IPS-NIHi11 (cell line): ENCODE measurements at places on chromosomes 1 and 21.

DNA sequence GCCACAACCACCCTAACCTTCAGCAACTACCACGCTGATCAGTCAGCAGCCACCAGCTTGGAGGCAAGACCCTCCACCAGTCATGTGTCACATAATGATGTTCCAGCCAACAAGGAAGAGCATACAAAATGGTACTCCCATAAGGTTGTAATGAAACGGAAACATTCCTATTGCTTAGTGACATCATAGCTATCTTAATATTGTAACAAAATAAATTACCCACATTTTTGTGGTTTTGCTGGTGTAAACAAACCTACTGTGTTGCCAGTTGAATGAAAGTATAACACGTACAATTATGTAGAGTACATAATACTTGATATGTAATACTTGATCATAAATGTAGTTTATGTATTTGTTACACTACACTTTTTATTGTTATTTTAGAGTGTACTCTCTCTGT is 1363.2 kb upstream of the ADGRL4 start:
- DNase-seq = no peak

DNA sequence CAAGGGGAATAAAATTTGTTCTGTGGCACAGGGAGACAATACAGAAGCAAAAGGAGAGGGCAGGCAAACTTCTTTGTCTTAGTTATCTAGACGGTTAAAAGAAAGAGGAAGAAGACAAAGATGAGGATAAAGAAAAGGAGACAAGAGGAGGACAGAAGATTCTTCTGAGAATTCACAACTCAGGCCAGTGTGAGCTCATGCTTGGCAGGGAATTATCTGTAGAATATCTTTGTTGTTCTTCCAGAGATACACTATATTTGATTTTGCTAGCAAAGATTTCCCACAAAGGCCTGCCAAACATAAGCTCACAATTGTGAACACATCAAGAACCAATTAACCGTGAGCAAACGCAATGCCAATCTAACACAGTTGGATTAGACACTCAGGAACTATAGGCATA is 21.4 kb downstream of the SLC16A1 start:
- DNase-seq = no peak

GRCh38 chr1:181105134-181106021 is 16.9 kb downstream of the IER5 start:
- peak; percentile 94 for DNase-seq

- no peak for DNase-seq
Observed at GRCh38 chr1:184892116-184892515, 82.2 kb downstream of the NIBAN1 start.

- DNase-seq = no peak
Observed at GRCh38 chr1:63728611-63729226, 45.1 kb upstream of the ROR1 start.

- DNase-seq = no peak
Observed at GRCh38 chr1:184563308-184563707, 176.5 kb downstream of the C1orf21 start.

DNA sequence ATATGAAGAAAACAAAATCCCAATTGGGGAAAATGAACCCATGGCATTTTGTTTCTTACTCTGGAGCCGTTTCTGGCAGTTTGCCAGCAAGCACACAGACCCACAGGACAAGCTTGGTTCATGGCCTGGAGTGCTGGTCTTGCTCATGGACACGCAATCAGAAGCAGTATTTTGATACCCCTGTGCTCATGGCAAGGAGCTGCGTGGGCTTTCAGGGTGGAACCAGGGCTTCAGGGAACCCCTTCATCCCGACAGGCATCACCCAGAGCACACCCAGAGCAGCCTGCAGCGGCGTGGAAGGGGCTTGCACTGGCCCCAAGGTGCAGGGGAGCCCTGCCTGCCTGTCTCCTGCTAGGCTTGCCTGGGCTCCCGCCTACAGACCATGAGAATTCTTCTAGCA is 45.4 kb upstream of the PCBP3 start:
- DNase-seq = no peak

- no peak for DNase-seq
Observed at GRCh38 chr1:47690341-47691250, 252.8 kb downstream of the FOXD2 start.

DNA sequence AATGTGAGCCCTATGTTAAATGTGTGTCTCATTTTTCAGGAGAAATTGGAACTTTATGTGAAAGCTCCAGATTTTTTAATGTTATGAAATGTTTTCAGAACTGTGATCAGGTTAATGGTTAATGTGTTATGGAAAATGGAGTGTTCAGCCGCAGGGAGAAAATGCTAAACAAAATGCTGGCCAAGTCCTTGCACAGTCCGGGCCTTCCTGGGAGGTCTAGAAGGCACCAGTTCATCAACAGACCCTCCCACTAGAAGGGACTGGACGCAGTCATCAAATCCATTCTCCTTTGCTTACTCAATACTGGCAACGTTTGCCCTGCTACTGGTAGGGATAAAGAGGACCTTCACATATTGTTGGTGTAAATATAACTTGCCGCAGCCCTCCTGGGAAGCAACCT is 43.4 kb downstream of the VWA5B1 start:
- DNase-seq = no peak

DNA sequence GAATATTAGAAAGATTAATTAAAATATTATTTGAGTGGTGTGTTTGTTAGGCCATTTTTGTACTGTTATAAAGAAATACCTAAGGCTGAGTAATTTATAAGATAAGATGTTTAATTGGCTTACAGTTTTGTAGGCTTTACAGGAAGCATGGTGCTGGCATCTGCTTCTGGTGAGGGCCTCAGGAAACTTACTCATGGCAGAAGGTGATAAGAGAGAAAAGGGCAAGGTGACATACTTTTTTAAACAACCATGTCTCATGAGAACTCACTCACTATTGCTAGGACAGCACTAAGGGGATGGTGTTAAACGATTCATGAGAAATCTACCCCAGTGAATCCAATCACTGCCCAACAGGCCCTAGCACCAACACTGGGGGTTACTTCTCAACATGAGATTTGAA is 56.7 kb upstream of the RGS21 start:
- DNase-seq = no peak

DNA sequence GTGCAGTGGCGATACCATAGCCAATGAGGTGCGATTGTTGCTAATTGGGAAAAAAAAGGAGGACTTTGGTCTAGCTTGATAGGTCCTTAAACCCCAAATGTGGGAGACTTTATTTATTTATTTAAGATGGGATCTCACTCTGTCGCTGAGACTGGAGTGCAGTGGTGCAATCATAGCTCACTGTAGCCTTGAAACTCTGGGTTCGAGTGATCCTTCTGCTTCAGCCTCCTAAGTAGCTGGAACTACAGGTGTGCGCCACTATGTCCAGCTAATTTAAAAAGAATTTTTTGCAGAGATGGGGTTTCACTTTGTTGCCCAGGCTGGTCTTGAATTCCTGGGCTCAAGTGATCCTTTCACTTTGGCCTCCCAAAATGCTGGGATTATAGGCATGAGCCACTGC is 24.0 kb upstream of the SRSF10 start:
- no peak for DNase-seq

- no peak for DNase-seq
Observed at GRCh38 chr1:64940025-64940424, 26.3 kb downstream of the JAK1 start.

- no peak for DNase-seq
Observed at GRCh38 chr1:84959294-84959693, 37.6 kb downstream of the MCOLN2 start.

- DNase-seq = no peak
Observed at GRCh38 chr1:238653693-238654321, 732.6 kb upstream of the CHRM3 start.

- no peak for DNase-seq
Observed at GRCh38 chr1:32806910-32807523, 10.1 kb downstream of the YARS1 start.

- DNase-seq = no peak
Observed at GRCh38 chr1:39348278-39348677, 143.2 kb upstream of the BMP8A start.

- no peak for DNase-seq
Observed at GRCh38 chr1:22045604-22046228, 6.8 kb upstream of the CDC42 start.

DNA sequence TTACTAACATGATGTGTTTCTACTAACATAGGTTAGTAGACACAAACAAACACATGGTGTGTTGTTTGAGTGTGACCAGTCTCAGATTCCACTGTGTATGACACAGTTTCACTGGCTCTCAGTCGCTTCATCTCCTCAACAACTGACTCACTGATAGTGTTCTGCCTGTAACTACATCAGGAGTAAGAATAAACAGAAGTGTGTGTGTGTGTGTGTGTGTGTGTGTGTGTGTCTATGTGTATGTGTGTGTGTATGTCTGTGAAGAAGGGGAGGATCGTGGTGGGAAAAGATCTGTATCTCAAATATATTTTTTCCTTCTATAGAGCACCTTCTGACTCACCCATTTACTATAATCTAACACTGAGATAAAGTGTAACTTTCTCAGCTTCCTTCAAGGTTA is 391.0 kb downstream of the PTPRC start:
- DNase-seq = no peak

GRCh38 chr1:19979494-19979977 is at the start of gene PLA2G2A:
TSS of gene PLA2G2A (minus strand) at chr1:19979618. CDS start at chr1:19978773, 845 bp downstream.
- DNase-seq = no peak

- no peak for DNase-seq
Observed at GRCh38 chr1:154742606-154743005, 127.5 kb downstream of the KCNN3 start.

GRCh38 chr1:50976111-50976889 is 6.3 kb downstream of the CDKN2C start:
- DNase-seq = peak; percentile 46

GRCh38 chr1:45444609-45445131 is 46.3 kb downstream of the TESK2 start:
- no peak for DNase-seq

DNA sequence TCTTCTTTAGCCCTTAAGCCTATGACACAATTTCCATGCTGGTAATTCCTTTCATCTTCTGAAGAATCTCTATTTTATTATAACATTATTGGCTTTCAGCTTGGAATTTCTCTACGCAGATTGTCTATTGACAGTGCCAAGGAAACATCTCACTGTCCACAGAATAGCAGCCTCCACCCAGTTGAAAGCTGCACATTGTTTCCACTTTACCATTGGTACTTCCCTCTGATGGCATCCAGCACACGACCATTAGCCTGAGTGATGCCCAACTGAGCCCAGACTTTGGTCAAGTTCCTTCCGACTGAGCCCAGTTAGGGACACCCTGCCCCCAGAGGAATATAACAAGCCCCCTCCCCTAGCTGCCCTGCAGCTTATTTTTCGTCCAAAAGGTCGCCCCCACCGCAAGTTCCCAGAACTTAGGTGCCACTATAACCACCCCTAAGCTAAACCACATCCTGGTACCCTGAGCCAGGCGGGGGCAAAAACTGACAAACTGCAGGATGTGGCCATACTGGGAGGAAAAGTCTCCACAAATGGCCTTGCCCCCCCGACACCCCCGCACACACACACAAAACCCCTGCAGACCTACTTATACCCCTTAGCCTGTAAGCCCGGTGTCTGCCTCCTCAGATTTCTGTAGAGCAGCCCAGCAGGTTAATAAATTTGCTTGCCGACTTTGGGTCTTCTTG is 13.2 kb downstream of the GBP5 start:
- no peak for DNase-seq

- DNase-seq = no peak
Observed at GRCh38 chr21:37547615-37548200, 181.1 kb downstream of the DYRK1A start.

DNA sequence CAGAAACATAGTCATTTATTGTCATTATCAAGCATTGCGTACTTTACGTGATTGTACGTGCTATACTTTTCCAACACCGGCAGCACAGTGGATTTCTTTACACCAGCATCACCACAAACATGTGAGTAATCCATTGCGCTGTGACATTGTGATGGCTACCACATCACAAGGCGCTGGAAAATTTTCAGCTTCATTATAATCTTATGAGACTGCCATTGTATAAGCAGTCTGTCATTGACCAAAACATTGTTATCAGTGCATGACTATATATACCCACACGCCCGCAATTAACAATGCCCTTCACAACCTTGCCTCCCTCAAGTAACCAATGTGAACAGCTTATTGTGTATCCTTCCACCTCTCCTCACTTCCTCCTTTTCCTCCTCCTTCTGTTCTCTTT is 137.6 kb downstream of the ZZZ3 start:
- no peak for DNase-seq

DNA sequence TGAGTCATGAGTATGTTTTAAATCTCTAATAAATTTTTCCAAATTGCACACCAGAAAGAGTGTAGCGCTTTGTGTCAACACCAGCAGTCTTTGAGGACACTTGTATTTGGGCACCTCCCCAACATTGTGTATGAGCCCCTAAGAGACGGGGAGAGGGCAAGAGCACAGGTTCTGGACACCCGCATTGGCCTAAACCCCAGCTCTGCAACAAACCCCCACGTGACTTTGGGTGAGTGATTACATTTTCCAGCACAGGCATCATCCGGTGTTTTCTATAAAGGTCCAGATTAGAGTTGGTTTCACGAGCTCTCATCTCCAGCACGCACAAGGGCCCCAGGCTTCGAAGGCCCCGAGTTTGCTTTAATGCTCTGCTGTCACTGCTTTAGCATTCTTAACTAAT is 66.3 kb upstream of the SLC45A1 start:
- no peak for DNase-seq

DNA sequence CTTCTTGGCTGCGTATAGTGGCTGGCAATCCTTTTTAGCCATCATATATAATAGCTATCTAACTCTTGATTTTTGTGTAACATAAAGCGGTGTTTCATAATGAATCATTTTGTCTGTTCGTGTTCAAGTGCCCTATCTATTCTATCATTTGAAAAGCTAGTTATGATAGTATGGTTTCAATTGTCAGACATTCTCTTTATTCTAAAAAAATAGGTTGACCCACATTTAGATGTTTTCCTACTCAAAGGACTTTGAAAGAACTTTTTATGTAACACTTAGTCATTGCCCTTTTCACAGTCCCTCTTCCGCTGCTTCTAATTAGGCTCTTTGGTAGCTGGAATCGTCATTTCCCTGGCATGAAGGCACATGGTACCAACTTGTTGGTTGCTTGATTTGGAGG is 272.2 kb upstream of the B3GALT2 start:
- no peak for DNase-seq

DNA sequence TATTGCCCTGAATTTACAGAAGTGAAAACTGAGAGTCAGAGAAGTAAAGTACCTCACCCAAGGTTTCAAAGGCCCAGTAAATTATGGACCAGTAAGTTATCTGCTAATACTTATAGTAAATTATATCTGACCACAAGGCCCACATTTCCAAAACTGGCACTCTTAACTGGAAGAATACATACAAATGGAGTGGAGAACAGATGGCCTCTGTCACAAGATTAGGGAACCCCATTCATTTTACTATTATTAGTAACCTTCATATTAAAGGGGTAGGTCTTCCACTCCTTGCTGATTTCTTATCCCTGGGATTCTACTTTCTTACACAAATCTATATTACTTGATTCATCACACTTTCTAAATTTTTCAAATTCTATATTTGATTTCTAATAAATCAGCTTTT is 588.8 kb downstream of the NEGR1 start:
- DNase-seq = no peak

GRCh38 chr1:53061859-53062707 is at the start of gene PODN:
TSS of gene PODN (plus strand) at chr1:53062213. CDS start at chr1:53069856, 7,643 bp downstream.
- DNase-seq = peak; percentile 66

DNA sequence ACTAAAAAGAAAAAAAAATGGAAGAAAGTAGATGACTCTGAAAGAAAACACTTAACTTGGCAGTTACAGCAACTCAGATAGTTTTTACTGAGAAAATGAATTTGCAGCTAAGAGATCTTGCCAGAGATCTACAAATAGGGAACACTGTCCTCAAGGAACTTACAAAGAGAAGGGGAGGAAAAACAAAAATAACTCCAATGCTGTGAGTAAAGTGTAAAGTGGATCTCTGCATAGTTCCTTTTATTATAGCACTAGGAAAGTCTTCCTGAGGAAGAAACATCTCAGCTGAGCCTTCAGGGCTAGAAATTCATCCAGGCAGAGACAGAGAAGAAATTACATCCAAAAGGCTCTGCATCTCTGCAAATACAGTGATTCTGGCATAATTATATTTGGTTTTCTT is 3.9 kb downstream of the CD1B start:
- no peak for DNase-seq
